ENCODE measurements at places on chromosomes 5 and 9.

DNA sequence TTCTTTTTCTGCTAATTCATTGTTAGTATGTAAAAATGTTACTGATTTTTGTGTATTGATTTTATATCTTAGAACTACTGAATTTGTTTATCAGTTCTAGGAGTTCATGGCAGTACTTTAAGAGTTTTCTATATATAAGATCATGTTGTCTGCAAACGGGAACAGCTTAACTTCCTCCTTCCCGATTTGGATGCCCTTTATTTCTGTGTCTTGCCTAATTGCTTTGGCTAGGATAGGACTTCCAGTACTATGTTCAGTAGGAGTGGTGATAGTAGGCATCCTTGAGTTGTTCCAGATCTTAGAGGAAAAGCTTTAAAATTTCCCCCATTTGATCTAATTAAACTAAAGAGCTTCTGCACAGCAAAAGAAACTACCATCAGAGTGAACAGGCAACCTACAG, 20.1 kb downstream of the RCL1 start:
- no peak for DNase-seq

DNA sequence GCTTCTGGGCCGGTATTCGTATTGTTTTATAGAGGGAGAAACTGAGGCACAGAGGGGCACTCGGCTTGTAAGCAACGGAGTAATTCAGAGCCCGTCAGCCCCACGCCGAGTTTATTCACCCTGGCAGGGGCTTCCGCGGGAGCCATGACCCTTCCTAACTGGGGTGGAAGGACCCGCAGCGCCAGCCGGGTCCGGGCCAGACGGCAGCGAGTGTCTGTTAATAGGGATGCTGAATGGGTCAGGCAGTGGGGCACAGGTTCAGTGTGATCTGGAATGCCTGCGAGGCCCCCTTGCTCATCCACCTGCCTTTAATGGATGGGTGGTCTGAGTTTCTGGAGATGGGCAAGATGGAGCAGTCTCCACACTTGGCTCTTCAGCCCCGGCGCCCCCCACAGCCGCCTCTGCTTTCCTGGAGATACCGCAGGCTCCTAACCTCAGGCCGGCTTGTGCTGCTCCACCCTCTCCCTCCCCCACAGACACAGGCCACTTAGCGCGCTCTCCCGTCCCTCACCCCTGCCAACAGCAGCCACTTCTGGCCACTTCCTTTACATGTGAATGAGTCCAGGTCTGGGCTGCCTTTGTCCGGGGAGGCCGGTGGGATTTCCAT, 147.1 kb downstream of the ERCC6L2 start:
- DNase-seq = no peak

- no peak for DNase-seq
Measured at GRCh38 chr9:136614372-136614922, 48.3 kb upstream of the EGFL7 start.

GRCh38 chr5:134072471-134073210, 41.8 kb upstream of the TCF7 start:
- no peak for DNase-seq

GRCh38 chr5:17819783-17820182, 185.5 kb downstream of the TAF11L14 start:
- no peak for DNase-seq

DNA sequence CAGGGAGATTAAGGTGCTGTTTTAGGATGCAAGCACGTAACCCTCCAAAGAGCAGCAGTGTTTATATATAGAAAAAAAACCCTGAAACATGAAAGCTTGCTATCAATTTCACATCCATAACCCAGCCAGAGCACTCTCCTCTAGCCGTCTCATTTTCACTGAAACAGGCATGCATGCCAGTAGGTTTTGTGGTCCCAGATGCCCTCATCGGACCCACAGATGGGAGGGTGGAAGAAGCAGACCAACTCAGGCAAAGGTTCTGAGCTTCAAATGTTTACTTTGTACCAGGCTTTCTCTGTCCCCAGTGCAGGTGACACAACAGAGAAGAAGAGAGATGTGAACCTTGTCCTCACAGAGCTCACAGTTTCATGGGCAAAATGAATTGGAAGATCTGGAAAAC, 127.4 kb upstream of the ATP10B start:
- DNase-seq = no peak

DNA sequence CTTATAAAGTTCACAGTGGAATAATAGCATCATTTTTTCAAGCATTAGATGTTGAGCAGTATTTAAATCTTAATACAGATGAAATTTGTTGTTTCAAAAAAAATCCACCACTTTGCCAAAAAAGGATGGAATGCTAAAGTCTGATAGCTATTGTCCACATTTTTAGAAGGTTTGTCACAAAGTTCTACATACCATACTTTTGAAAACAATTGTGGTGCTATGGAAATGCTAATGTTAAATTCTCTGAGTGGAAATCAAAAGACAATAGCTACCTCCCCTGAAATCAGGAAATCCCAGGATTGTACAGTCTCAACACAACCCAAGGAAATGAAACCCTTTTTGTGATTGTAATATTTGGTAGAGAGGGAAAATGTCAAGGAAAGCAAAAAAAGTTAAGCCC, 19.3 kb upstream of the GRAMD2B start:
- DNase-seq = no peak

- no peak for DNase-seq
Measured at GRCh38 chr9:35729101-35729500, 2.9 kb downstream of the TLN1 start.

- DNase-seq = no peak
Measured at GRCh38 chr5:169374761-169375160, 73.8 kb upstream of the SLIT3 start.

GRCh38 chr9:99142275-99142674, 37.4 kb downstream of the TGFBR1 start:
- DNase-seq = no peak

DNA sequence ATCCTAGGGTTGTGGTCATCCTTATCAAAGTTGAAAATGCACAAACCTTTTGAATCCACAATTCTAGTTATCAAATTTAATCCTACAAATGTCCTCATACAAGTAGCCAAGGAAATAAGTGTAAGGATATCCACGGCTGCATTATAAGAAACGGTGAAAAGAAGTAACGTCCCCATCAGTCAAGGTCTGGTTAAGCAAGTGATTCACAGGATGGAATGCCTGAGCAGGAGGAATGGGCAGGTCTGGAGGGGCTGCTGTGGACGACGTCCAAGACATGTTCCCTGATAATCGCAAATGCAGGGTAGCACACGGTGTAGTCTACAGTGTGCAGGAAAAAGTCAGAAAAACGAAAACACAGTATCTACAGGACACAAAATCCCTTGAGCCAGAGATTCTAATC, 118.6 kb downstream of the ADAMTS2 start:
- DNase-seq = no peak

- no peak for DNase-seq
Measured at GRCh38 chr5:73327908-73328455, 120.6 kb downstream of the FOXD1 start.

DNA sequence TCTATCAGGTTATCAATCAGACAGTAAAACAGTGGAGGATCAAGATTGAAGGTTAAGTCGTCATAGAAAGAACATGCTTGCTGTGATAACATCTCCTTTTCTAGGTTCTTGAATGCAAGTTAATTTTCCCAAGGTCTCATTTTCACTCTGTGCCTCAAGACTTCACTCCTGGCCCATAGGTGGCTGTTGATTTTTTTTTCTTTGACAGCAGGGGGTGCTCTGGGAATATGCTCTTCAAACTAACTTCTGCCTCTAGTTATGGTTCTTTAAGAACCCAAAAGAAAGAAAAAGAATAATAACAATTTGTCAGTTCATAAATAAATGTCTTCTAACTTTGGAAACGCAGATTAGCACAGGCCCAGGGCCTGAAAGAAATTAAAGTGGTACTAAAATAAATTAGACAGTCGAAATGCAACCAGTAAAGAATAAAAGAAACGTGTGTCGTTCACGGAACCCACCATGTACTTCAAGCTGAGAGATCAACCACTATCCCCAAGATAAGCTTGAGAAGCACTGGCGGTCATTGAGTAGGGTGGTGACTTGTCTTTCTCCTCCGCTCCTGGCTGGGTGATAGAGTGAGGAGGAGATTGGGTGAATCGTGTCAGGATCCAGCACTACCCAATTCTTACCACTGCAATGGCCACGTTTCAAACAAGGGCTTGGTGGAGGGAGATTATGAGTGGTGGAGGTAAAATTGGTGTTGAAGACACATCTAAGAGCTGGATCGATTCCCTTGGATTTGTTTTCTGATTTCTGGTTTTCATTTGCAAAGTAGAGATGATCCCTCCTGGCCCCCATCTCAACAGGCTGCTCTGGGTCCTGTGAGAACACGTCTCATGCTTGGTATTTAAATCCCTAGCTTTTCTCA, 93.4 kb upstream of the IRX4 start:
- no peak for DNase-seq

DNA sequence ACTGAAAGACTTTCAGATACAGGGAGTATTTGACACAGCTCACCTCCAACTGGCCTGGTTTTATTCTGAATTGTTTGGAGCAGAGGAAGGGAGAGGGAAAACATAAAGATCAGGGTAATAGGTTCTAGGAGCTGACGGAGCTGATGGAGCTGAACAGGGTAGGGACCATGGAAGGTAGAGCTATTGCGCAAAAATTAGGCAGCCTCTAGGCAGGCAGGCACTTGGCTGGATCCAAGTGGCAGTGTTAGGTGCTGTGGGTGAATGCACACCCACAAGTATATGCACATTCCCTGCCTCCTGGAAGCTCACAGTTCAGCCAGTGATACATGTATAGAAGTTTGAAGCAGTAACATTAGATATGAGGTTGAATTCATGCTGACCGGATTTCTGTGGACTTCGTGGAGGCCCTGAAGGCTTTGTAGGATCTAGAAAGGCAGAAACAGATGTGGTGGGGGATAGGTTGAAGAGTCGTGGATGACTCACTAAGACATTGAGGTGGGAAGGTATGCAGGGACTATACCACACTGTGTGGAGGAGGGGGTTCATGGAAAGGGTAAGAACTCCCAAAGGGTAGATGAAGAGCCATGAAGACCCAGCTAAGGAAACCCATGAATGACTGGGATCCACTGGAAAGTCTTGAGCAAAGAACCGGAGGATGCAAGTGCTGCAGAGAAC, 50.8 kb downstream of the WWC1 start:
- DNase-seq = no peak

GRCh38 chr5:31698673-31699072, 59.7 kb downstream of the PDZD2 start:
- DNase-seq = no peak

DNA sequence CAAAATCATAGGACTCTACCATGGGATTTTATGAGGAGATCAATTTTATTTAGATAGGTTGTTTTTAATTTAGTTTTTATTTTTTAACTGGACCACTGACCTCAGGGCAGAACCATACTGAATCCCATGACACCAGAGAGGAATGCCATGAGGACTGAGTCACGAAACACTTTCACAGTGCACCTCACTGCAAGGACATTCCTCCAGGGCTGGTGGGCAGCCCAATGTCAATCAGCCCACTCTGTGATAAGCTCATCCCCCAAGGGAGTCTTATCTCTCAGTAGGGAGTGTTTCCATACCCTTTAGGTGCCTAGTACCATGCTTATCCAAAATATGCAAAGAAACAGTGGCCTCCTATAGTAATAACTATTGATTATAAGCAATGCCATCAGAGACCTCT, 224.5 kb upstream of the CDH6 start:
- DNase-seq = no peak

- DNase-seq = no peak
Measured at GRCh38 chr5:173782671-173783101, 105.5 kb upstream of the CPEB4 start.

GRCh38 chr9:120841930-120842684, 615 bp downstream of the PSMD5 start:
- no peak for DNase-seq

GRCh38 chr9:84592918-84593317, 76.6 kb upstream of the NTRK2 start:
- DNase-seq = no peak

- DNase-seq = no peak
Measured at GRCh38 chr5:178688551-178688950, 41.9 kb downstream of the ZNF354A start.

- no peak for DNase-seq
Measured at GRCh38 chr5:64213011-64213410, 47.4 kb downstream of the RNF180 start.

- DNase-seq = no peak
Measured at GRCh38 chr5:100647461-100648230, 112.5 kb downstream of the FAM174A start.

DNA sequence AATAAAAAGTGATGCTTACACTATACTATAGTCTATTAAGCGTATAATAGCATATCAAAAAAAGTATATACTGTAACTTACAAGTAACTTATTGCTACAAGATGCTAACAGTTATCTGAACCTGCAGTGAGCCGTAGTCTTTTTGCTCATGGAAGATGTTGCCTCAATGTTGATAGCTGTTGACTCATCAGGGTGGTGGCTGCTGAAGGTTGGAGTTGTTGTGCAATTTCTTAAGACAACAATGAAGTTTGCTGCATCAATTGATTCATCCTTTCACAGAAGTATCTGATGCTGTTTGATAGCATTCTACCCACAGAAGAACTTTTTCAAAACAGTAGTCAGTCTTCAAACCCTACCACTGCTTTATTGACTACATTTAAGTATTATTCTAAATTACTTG, 7.8 kb upstream of the C9orf40 start:
- no peak for DNase-seq

DNA sequence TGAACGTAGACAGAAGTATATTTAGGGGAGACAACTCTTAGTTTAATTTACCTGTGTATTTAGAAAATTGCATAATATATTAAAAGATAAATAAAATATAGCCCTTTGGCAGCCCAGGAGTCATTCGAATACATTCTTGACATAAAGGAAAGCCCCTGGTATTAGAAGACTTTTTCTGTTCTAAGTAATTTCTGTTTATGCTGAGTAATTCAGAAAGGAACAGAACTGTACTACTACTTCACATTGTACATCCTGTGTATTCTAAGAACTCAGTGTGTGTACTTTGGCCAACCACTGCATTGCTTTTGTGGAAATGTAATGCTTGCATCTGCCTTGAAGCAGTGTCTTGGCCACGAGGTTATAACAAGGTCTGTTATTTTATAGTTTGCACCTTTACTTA, 136.4 kb downstream of the KDM4C start:
- DNase-seq = no peak

DNA sequence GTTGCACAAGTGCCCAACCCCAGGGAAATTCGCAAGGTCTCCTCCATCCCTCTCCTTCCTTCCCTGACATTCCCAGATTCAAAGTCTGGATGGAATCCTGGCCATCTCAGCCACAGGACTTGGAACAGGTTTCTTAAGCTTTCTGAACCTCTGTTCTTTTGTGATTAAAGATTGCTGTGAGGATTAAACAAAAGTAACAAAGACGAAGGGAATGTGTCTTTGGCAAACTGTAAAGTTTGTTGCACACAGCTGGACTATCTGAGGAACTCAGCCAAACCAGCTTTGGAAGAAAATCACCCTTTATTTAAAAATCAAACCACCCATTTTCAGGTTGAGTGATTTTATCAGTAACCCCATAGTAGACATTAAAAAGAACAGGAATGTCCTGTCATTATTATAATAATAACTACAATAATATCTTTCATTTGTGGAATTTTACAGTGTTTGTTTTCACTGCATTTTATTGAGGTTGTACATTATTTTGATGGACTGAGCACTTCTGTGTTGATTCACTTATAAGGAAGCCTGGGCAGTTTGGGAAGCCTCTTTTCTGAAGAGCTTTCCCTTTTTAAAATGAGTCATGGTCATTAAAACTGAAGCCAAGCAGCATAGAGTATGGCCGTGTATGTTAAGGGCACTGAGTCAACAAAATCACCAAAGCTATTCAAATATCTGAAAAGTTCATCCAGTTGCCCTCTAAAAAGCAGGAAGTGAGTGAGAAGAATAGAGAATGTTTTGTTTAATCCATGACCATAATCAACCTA, 310.2 kb downstream of the AGTPBP1 start:
- no peak for DNase-seq

Measured in stimulated activated CD4-positive, alpha-beta T cell treated with anti-CD3 and anti-CD28 coated beads, Interleukin-1b, Interleukin-23, amount 100 ng/mL, for 1 hour (primary cell).